Mammary epithelial cell (primary cell): ENCODE measurements at places on chromosomes 1 and 21. TPM values are rescaled to one million over a fixed set of nuclear protein-coding genes. Genes with fewer than 3 reads are reported as not detected.

C1orf232 gene
- polyA plus RNA-seq: not detected

ITGB2 gene
- 1.8 TPM for polyA plus RNA-seq

GRCh38 chr1:1730870-1731269, 6.7 kb upstream of the CDK11A start:
- DNase-seq: no peak

- DNase-seq: no peak
These were observed 68.7 kb downstream of the MORN1 start for GRCh38 chr1:2322581-2323211.

DNA sequence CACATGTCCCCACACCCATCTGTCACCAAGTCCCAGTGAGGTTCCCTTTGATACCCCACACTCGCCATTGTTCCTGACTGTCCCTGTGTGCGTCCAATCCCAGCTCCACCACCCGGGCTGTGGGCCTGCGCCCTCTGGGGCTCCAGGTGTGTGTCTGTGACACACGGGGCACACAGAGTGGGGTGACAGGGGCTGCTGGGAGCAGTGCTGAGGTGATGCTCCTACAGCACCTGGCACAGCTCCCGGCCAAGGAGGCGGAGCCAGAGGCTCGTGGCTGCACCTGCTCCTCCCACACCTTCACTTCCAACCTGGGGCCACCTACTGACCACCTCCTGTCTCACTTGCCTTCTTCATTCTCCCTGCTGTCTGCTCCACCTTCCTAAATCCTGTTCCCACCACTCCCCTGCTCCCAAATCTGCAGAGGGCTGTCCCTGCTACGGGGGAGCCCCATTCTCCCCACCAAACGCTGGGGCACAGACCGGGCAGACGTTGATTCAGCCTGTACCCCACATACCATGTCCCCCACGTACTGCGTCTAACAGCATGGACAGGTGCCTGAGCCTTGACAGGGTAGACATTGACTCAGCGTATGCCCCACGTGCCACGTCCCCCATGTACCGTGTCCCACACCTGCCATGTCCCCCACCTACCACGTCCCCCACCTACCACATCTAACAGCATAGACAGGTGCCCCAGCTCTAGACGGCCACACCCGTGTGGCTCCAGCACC, 16.4 kb downstream of the WDR4 start:
- DNase-seq: peak; percentile 44

DNA sequence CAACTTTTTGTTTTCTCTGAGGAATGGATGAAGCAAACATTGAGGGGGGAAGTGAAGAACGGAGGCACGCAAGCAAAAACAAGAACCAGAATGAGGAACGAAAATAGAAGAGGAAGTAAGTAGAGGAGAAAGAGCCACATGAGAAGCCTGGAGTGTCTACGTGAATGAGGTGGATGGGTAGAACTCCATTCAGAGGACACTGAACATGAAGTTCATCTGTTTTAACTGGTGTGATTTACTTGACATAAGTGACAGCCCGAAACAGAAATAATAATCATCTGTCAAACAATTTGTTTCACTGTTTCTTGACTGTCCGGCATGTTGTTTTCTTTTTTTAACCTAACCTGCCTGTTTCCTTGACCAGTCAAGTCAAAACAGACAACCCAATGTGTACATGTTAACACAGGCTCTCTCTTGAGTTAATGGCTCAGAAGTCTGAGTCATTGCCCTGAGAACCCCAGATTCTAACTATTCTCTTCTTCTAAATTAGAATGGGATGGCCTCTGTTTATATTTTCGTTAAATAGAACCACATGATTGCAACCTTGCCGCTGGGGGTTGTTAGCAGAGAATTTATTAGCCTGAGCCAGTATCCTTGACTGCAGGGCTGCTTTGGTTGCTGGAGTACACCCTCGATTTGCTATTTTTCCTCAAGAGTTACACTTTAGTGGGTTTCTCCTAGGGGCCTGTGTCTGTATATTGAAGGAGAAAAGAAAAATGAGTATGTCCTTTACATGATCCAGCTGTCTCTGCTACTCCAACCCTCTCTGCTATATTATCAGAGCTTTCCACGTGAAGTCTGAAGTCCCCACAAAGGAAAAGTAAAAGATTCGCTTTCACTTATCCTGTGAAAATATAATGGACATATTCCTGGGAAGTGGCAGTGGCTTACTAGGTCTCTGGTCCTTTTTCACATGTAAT, 151.7 kb downstream of the ZC3H11B start:
- peak; percentile 63 for DNase-seq

GRCh38 chr1:13593511-13594131, 10.0 kb downstream of the PDPN start:
- peak; percentile 43 for DNase-seq
